Immature natural killer cell (primary cell): ENCODE measurements at places on chromosomes 2 and 18.

- DNase-seq, result no peak
These were observed 79.4 kb downstream of the POU3F3 start for GRCh38 chr2:104933151-104933917.

DNA sequence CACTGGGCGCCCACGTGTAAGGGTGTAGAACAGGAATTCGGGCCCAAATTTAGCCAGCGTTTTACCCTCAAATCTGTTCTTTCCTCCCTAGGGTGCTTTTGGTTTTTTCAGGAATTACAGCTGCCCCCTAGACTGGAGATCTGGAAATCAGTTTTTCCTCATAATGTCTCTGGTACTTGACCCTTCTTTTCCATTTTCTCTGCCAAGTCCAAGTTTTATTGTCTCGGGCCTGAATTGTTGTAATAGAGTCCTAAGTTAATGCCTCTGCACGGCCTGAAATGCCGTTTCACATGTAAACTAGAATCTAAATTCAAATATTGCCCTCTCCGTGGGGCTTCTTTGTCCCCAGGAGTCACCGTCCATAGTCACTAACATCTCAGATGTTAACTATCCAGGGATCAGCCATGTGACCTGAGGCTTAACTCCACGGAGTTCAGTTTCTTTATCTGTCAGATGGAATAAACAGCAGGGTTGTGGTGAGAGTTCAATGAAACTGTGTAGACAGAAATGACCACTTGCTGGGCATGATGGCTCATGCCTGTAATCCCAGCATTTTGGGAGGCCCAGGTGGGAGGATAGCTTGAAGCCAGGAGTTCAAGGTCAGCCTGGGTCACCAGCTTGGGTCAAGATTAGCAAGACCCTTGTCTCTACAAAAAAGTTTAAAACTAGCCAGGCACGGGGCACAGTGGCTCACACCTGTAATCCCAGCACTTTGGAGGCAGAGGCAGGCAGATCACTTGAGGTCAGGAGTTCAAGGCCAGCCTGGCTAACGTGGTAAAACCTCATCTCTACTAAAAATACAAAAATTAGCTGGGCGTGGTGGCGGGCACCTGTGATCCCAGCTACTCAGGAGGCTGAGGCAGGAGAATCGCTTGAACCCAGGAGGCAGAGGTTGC, 12.7 kb upstream of the CABLES1 start:
- no peak for DNase-seq

GRCh38 chr2:43212931-43213330, 13.5 kb downstream of the ZFP36L2 start:
- DNase-seq, result no peak

DNA sequence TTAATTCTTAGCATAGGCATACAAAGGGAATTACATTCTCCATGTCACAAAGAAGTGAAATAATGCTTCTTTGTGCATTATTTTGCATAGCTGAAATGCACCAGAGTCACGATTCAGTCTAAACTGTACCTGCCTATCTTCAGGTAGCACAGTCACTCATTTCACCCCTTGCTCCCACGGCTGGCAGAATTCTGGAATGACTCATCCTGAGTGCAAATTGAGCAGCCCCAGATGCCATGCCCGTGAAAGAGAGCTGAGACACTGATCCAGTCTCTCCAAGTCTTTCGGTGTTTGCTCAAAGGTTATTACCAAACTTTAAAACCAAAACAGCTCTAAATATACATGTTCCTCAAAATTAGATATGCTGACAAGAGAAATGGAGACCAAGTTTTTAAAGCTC, 168.3 kb upstream of the POU3F3 start:
- DNase-seq, result no peak

DNA sequence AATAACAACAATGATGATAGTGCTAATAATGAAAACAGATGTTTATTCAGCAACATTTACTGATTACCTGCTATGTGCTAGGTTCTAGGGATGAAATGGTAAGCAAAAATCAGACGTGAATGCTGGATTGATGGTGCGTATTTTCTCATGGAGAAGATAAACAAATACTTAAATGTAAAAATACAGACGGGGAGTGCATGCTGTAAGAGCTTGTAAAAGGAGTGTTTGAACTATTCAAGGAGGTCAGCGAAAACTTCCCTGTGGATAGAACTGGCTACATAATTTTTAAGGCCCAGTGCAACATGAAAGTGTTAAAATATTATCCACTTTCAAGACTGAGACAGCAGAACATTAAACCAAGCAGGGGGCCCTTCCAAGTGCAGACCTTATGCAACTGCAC, 22.1 kb downstream of the MTX2 start:
- DNase-seq, result no peak

DNA sequence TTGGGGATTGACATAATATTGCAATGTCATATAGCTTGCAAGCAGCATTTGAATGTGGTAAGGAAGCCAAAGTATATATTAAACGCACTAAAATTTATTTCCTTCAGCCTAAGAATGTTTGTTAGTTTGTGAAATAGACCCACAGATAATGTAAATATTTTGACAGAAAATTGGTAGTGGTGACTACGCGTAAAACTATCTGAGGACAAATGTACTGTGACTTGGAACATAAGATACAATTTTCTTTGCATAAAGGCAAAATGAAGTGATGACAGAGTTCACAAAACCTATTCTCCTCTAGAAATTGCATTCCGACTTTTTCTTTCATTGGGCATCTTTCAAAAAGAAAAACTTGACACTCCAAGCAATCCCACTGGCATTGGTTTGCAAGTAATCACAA, 411.1 kb upstream of the LRATD1 start:
- DNase-seq, result no peak

DNA sequence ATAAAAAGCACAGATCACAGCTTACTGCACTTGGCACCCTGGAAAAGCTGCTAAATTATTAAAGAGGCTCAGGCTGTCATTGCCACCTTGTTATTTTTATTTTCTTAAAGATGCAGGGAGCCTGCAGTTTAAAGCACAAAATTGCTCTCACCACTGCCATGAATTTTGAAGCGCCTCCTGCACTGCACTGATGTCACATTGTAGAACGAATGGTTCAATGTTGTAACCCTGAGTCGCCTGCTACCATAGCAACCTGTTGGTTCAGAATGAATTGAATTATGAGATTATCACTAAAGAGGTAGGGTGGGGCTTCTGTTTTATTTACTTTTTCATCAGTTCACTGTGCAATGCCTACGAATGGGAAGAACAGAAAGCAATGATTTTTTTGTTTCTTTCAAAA, 16.5 kb downstream of the SCG2 start:
- no peak for DNase-seq

- no peak for DNase-seq
These were observed 88.2 kb upstream of the TMEM200C start for GRCh38 chr18:5983488-5983887.
